ENCODE measurements at places on chromosomes 4 and X.

GRCh38 chr4:159487284-159487747, 384.4 kb downstream of the RAPGEF2 start:
- DNase-seq = peak; percentile 7

GRCh38 chrX:112670977-112671376, 8.8 kb downstream of the LHFPL1 start:
- no peak for DNase-seq

DNA sequence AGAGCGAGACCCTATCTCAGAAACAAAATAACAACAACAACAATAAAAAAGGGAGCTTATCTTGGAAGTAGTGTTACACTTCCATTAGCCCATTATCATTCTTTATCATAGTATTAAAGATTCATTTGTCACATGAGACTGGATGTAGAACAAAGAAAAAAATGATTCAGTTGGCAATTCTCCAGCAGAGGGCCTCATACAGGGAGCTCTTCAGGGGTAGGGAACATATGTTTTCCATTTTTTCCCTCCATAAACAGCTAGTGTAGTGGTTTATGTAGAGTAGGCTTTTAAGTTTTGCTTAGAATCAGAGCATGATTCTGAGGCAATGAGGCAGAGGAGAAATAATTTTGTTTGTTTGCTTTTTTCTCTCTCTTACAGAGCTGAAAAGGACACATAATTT, 5.8 kb downstream of the CPE start:
- DNase-seq = no peak

- DNase-seq = no peak
Observed at GRCh38 chr4:41069838-41070237, 144.5 kb downstream of the APBB2 start.

Measured in KG1 (cell line).